ENCODE measurements at places on chromosomes 11 and 22.

DNA sequence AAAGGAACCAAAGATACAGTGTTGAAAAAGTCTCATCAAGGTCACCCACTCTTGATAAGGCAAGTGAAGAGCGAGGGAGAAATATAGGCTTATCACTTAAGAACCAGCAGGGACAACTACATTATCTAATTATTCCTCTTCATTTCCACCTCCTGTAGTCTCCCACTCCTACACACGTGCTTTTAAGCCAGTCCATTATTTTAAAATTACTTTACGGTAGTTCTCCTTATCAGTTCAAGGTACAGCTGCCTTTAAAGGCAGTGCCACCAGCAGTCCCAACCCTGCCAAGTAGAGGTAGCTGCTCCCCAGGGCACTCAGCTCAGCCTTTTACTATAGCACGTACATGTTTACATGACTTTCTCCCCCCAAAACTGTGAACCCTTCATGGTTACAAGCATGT lies 161.5 kb upstream of the BLID start:
- no peak for DNase-seq

DNA sequence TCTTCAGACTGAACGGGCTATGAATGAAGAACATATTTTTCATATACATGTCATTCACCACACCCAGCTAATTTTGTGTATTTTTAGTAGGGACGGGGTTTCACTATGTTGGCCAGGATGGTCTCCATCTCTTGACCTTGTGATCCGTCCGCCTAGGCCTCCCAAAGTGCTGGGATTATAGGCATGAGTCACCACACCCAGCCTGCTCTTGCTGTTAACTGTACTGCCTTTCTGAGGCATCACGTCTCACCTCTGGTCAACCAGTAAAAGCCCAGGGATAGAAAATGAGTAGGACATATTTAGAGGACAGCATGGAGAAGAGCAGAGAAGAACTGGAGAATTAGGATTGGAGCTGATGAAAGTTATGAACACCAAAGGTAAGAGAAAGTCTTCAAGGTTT lies 55.6 kb downstream of the APOL3 start:
- no peak for DNase-seq

DNA sequence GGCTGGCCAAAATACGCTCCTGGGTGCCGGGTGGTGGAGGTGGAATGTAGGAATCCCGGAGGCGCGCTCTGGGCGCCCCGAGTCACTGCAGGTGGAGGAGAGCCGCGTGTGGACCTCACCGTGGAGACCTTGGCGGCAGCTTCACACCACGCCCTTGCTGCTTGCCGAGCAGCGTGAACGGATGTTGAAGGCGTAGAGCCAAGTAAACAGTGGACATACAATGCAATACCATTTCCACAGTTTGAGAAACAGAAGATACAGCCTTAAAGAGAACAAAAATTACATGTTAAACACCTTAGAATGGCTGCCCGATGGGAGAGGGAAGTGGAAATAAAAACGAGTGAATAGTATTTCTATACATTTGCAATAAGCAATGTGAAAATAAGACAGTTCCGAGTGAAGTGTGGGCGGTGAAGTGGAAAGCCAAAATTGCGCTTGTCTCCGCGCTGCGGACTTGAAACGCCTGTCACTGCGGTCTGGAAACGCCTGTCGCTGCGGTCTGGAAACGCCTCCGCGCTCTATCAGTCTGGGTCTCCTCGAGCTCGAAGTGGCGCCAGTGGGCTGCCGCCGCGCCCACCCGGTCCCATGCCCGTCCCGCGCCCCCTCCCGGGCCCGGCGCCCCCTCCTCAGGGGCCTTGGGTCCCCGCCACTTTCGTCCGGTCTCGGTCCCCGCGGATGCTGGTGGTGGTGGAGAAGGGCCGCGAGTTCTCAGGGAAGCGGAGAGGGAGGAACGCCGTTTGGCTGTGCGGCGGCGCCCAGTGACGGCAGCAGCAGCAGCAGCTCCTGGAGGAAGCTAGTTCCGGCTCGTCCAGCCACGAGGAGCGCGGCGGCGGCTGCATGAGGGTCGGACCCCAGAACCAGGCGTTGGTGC lies 1.6 kb downstream of the NCR3LG1 start:
- DNase-seq, result peak; percentile 58

GRCh38 chr11:20397281-20397680 lies 9.8 kb downstream of the PRMT3 start:
- no peak for DNase-seq

- no peak for DNase-seq
Measured at GRCh38 chr22:32617271-32617670, 142.7 kb downstream of the FBXO7 start.

DNA sequence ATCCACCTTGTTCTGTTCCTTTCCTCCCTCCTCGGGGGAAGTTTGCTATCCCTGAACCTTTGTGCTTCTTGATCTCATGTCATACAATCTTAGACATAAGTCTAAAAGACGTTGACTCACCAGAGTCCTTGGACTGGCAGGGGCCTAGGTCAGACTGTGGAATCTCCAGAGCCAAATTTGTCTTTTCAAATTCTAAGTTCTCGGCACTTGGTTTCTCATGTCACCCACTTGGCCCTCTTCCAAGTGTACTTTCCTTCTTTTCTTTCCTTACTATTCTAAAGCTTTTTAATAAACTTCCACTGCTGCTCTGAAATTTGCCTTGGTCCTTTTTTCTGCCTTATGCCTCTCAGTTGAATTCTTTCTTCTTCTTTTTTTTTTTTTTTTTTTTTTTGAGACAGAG lies 30.1 kb upstream of the SMPD1 start:
- no peak for DNase-seq

DNA sequence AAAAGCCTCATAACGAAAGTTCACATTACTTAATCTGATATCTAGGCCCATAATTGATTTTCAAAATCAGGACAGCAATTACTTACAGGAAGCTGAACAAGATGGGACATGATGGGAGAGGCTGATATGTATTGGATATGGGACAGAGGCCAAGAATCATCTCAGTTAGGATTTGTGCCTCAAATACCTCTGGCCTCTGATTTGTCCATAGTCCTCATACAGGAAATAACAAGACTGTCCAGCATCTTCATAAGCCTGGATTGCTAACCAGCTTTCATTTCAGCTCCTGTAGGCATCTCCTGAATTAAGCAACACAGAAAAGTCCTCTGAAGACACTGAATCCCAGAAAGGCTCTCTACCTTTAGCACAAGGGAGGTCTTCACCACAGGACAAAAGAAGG lies 4.3 kb upstream of the MRGPRX4 start:
- DNase-seq, result no peak

DNA sequence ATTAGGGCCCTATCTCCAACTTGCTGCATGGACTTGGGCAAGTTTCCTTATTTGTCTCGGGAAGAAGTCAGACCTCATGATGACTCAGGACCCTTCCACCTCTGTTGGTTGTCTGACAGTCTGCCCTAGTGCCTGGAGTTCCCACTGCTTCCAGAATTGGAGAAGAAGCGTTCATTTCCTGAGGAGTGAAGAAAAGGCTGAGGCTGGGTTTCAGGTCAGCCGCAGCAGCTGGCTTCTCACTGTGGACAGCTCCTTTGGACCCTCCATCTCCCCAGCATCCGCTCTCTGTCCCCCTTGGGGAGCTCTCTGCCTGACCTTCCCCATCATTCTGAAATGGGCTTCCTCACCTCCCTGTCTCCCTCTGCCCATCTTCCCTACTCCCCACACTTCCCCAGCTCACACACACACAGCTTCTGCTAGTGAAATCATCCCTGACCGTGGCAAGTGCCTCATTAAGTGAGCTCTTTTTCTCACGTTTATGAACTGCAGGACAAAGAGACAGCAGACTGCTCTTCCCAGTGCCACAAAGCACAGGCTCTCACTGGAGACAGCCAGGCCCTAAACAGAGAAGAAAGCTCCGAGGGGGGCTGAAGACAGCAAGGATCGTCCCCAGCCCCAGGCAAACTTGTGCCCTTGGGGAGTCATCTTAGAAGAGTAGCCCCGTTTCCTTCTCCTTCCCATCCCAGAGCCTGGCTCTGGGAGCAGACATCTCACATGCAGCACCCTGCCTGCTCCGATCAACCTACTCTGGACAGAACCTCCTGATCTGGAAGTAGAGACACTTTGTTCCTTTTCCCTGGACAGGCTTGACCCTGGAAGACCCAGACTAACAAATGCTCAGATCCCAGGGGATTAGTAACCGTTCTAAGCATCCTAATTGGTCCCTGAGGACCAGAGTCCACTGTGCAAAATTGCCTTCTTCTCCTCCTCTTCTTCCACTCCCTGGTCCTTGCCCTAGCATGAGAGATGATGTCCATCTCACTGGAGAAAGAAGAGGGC lies 157.9 kb downstream of the FEZ1 start:
- no peak for DNase-seq

DNA sequence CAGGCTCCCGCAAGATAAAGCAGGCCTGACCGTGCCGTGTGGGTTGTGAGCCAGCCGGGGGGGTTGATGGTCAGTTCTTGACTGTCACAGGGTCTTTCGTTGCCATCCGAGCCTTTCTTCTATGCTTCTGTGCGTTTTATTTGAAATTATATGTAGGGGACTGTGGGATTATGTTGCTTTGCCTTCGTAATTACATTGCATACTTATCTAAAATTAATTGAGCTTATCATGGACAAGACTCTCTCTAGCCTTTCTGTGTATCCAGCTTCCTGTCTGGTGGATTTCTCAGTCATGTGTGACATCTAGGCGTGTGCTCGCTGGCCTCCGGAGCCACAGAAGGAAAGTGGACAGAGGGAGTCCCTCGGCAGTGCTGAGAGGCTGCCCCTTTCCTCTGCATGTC lies 93.2 kb downstream of the TBC1D22A start:
- DNase-seq, result no peak

GRCh38 chr22:19871845-19872778 lies 17.4 kb upstream of the GNB1L start:
- no peak for DNase-seq

GRCh38 chr11:23866641-23867040 lies 630.2 kb upstream of the LUZP2 start:
- no peak for DNase-seq

DNA sequence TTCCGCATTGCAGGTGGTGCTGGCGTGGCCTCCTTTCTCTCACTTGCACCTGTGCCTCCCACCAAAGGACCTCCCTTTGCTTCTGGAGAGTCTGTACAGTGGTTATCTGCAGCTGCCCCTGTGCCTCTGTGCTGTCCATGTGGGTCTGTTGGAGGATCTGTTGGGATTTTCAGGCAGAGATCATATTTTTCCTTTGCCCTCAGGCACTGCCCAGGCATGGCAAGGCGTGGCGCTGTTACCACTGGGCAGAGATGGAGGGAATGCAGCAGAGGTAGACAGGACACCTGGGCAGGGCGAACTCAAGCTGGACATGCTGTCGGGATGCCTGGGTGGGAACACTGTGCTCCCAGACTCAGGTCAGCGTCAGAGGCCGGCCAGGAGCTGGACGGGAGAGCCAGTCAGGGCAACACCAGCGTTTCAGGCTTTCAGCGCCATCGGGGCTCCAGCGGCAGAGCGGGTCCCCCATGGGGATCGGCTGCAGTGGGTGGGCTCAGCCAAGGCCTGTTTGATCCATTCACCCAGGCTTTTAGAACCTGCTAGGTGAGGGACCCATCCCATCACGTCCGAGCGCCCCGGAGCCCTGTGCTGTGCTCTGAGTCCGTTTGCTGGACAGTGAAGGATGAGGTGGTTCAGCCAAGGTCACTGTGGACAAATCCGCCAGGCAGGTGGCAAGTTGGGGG lies 718.9 kb downstream of the BRD1 start:
- DNase-seq, result no peak

- DNase-seq, result no peak
Measured at GRCh38 chr11:8095806-8096522, 15.0 kb downstream of the TUB start.

DNA sequence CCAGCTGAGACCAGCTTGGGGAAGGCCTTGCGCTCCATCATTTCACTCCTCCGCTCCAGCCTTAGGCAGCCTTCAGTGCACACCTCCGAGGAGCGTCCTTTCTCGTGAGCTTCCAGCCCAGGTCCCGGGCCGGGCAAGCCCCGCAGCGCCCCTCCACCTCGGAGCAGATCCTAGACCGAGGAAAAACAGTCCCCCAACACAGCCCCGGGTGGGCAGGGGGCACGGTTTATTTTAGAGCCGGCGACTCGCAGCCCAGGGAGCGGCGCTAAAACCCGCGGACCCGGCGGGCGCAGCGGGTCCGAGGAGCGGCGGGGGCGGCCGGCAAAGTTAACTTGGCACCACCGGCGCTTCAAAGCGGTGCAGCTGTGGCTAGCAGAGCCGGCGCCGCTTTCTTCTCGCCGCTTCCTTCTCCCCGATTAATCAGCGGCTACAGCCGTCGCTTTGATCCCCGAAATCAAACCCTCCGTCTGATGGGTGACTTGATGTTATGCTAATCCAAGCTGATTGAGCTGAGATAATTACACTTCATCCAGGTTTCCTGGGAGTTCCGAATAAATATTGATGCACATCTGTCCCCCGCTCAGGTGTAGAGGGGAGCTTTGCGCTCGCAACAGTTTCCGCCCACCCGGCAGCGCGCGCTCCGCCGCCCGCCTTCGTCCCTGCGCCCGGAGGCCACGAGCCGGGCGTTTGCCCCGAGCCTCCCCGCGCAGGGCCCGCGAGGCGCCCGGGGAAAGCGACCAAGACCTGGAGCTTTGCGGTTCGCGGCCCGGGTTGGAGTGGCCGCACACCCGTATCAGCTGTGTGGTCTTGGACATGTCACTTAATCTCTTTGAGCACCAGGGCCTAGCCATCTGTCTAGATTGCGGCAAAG lies 192.7 kb downstream of the BUD13 start:
- no peak for DNase-seq

DNA sequence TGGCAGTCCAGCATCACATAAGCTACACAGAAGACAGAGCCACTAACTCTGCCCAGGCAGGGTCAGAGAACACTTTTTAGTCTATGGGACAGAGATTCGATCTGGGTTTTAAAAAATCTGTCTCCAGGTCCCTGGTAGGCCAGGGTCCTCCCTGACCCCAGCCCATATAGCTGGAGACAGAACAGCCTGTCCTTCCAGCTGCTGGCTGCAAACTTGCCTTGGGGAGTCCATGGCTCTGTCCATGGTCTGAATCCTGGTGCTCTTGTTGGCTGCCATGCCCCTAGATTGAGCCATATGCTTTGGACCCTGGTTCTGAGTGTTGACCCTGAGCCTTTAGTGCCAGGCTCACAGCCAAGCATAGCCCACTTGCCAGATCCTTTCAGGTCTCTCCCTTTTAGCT lies 13.3 kb upstream of the LIPT2 start:
- no peak for DNase-seq

DNA sequence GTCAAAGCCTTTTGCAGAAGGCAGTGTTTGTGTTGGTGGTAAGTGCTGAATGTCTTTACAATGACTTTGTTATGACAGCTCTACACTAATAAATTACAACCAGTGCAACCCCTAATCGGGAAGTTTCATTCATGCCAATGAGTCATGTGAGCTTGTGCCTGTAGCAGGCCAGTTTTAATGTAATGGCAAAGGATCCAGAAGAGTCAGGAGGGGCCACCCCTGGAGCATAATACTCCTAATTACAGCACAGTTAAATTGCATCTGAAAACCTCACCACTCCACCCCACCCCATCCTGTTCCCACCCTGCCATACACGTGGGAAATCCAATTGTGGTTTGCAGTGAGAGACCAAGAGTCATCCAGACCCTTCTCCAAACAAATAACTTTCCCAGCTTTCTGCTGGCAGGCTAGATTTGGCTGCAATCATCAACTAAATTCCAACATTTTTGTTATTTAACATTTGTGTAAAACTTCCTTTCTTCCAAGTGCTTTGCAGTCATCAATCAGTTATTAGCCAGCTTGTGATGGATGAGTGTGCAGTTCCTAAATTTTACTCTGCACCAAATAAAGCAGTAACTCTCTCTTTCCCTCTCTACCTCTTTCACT lies 277.3 kb upstream of the FAT3 start:
- no peak for DNase-seq

All from stimulated activated CD4-positive, alpha-beta T cell treated with anti-CD3 and anti-CD28 coated beads, Interleukin-12 subunit alpha, Interleukin-12 subunit beta, amount 100 ng/mL, for 4 hours (primary cell).